ENCODE measurements at places on chromosomes 3 and 15. TPM values are rescaled to one million over a fixed set of nuclear protein-coding genes. Genes with fewer than 3 reads are reported as not detected.

The ROPN1B gene
- not detected for total RNA-seq

The FBXL22 gene
- total RNA-seq: 0.79 TPM

The RASGRF1 gene
- not detected for total RNA-seq

The GPR156 gene
- total RNA-seq: not detected

The MKRN2 gene
- total RNA-seq: 32.4 TPM

The FAM227B gene
- 5.7 TPM for total RNA-seq

The ACKR2 gene
- total RNA-seq: 1.1 TPM

The SPSB4 gene
- total RNA-seq: not detected

The LRRC31 gene
- not detected for total RNA-seq

All from activated T-cell treated with anti-CD3 and anti-CD28 coated beads, Interleukin-2, amount 50 U/mL, for 72 hours (primary cell).